ENCODE measurements at places on chromosomes 4 and X. TPM values are rescaled to one million over a fixed set of nuclear protein-coding genes. Genes with fewer than 3 reads are reported as not detected.

DNA sequence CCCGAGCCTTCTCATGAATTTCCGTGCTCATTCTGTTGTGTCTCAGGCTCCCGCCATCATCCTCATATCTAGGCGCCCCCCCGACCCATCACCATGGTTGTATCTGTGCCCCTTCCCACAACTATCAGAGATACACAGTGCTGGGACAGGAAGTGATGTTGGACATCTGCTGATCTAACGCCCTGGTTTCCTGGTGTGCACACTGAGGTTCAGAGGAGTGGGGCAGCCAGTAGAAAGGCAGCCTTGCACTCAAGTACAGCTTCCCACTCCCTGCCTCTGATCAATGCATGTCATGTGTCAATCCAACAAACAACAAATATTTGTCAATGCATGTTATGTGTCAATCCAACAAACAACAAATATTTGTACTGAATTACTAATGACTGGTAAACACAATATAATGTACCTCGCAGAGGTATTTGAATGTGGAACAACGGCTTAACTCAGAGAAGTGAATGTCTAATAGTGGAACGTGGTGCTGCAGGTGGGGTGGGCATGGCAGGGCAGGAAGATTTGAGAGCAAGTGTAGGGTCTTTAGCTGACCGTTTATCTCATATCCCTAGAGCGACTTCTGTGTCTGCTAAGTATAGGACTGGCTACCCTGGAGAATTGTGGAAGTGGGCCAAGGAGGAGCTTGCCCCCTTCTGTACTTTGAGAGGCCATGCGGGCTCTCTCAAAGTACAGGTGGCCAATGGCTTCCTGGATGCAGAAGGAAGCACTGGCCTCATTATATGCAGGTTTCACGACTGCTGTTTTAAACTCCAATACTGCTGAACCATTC lies 10.3 kb upstream of the SEL1L3 start:
- no peak for DNase-seq

GRCh38 chrX:11472879-11473278 lies 179.7 kb downstream of the AMELX start:
- no peak for DNase-seq

- DNase-seq: no peak
These were observed 81.6 kb downstream of the RBPJ start for GRCh38 chr4:26402458-26402857.

DNA sequence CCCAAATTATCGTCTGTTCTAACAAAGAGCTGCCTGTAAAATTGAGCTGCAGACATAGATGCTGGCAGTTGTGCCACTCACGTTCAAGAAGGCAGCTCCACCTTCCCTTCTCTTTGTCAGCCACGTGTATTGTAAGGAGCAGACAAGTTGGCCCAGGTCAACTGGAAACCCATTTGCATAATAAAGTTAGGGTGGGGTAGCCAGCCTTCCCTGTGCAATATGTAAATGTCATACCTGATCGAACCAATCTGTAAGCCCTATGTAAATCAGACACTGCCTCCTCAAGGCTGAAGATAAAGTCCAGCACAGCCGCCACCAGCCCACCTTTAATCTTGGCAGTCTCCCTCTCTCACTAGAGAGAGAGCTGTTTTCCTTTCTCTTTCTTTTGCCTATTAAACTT lies 117.2 kb downstream of the TMEM144 start:
- no peak for DNase-seq

DNA sequence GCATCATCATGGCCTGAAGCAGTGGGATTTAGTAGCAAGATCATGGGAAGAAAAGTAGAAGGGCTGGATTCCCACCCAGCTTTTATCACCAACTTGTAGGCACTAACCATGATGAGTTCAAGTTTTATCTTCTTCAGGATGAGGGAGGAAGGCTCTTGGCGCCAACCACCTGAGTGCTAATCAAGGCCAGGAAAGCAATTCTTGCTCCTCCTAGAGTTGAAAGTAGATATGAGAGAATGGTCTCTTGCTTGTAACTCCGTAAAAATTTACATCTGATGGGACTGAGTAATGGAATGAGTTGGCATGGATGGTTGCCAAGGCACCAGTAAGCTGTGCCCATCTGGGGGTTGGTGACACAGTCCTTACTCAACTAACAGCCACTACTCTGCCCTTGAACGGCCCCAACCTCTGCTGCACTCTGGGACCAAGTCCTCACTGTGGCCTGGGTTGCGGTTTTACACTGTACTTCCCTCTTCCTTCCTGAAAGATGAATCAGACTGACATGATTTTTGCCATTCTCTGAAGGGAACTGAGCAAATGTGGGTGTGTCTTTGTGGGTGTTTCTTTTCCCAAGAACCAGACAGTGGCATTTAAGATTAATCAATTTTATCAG lies 39.4 kb upstream of the NDP start:
- DNase-seq: peak; percentile 97

RPA4 gene
- not detected for total RNA-seq

MAP7D2 gene
- 0.23 TPM for total RNA-seq

REELD1 gene
- total RNA-seq: not detected

Data from LHCN-M2 (cell line).